ENCODE measurements at places on chromosomes 11 and 22. TPM values are rescaled to one million over a fixed set of nuclear protein-coding genes. Genes with fewer than 3 reads are reported as not detected.

GRCh38 chr11:15280393-15280792 is 165.7 kb downstream of the INSC start:
- H3K27ac ChIP-seq, result no peak overlapping the region
- DNase-seq, result no peak
- H3K27me3 ChIP-seq, result no peaks in the 10 kb centered on the region
- H3K4me1 ChIP-seq, result no peaks in the 10 kb centered on the region

GRCh38 chr11:100757646-100758045 is 70.6 kb downstream of the ARHGAP42 start:
- no peak overlapping the region for H3K4me3 ChIP-seq
- DNase-seq, result no peak
- H3K36me3 ChIP-seq, result no peaks in the 10 kb centered on the region
- no peaks in the 10 kb centered on the region for H3K27me3 ChIP-seq

DNA sequence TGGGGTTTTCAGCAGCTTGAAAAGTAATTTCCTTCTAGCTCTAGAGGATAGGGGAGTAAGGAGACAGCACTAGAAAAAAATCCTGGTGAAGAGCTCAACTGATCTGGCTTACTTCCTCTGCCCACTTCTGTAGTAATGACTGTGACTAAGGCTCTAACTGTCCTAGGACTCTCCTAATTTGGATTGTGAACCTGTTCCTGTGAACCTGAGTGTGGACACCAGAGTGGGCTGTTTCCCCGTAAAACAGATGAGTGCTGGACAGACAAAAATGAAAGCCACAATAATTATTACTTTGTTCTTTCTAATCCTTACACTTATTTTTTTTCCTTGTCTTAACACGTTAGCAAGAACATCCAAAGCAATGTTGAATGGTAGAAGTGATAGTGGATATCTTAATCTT is 154.1 kb downstream of the AASDHPPT start:
- no peak for DNase-seq
- H3K27me3 ChIP-seq, result no peaks in the 10 kb centered on the region
- H3K4me1 ChIP-seq, result no peaks in the 10 kb centered on the region
- no peaks in the 10 kb centered on the region for H3K36me3 ChIP-seq
- H3K27ac ChIP-seq, result no peak overlapping the region
- no peak overlapping the region for H3K4me3 ChIP-seq

GRCh38 chr11:133136376-133136775 is 395.9 kb downstream of the OPCML start:
- no peaks in the 10 kb centered on the region for H3K27me3 ChIP-seq
- peaks cover 9% of the 10 kb centered on the region for H3K4me1 ChIP-seq
- no peak overlapping the region for H3K4me3 ChIP-seq
- H3K36me3 ChIP-seq, result no peaks in the 10 kb centered on the region
- no peak overlapping the region for H3K27ac ChIP-seq
- DNase-seq, result no peak

GRCh38 chr22:49215840-49216239 is 611.8 kb downstream of the BRD1 start:
- H3K27me3 ChIP-seq, result no peaks in the 10 kb centered on the region
- H3K4me1 ChIP-seq, result no peaks in the 10 kb centered on the region
- DNase-seq, result no peak

DNA sequence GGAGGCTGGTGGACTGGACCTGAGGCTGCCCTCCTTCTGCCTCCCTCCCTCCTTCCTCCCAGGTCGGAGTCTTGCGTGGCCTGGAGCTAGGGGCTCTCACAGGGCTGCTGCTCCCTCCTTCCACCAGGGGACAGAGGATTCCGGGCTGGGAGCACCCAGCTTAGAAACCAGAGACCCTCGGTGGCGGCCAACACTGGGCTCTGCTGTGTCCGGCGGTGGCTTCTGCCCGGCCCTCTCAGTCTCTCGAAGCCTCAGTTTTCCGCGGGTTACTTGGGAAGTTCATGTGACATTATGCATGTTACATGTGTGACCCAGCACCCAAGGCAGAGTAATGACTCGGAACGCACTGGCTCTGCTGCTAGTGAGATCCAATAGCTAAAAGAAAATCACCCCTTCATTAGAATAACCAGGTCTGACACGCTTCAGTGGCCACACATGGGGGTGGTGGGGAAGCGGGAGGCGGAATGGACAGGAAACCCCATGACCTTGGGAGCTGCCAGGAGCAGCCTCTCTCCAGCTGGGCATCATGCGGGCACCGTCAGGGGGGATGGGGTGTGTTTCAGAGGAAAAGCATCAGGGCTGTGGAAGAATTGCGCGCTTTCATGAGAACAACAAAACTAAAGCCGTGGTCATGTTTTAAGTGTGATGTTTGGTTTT is 5.9 kb upstream of the MRGPRG start:
- H3K27me3 ChIP-seq, result no peaks in the 10 kb centered on the region
- no peak overlapping the region for H3K4me3 ChIP-seq
- no peaks in the 10 kb centered on the region for H3K36me3 ChIP-seq
- no peak for DNase-seq
- H3K4me1 ChIP-seq, result peaks cover 5% of the 10 kb centered on the region
- H3K27ac ChIP-seq, result no peak overlapping the region

DNA sequence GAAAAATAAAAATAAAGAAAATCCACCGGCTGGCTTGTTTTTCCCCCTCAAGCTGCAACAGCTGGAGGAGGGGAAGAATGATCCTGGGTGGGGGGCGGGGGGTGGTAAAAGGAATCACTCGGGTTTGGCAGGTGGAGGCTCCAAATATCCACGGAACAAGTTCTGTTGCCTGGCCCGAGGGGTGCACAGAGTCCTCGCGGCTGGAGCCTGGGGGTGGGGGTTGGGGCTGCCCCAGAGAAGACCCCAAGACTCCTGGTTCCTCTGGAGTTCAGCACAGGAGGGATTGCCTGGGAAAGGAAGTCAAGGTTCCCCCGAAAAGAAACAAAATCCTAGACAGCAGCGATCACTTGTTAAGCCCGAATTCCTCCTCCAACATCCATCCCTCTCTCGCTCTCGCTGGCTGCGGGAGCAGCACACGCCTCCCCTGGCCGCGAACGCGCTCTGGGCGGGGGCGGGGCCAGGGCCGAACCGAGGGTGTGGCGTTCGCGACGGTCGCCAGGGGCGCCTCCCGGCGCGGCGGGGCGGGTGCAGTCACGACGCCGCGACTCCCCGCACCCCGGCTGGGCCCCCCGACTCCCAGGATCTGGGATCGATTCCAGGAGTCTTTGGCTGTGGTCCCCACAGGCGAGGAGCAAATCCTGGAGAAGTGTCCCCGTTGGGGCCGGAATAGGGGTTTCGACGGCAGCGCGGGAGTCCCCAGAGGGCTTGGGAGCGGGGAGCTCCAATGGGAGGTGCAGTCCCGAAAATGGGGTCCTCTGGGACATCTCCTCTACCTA is at the start of gene KCNA4:
Gene KCNA4 (minus strand): TSS at position 443 of the 776 bp plus-strand sequence. CDS start 4,352 bp downstream, outside the sequence.
- no peak within 1 kb of the TSS for H3K4me3 ChIP-seq
- no peak within 1 kb of the TSS for H3K27ac ChIP-seq
- H3K4me1 ChIP-seq, result peaks cover 10% of the 10 kb centered on the region
- DNase-seq, result no peak
- H3K36me3 ChIP-seq, result no peaks in the 10 kb centered on the region
- H3K27me3 ChIP-seq, result peaks cover 4% of the 10 kb centered on the region

Gene CENPM
- not detected for total RNA-seq

Gene KCNJ4
- not detected for total RNA-seq
